ENCODE measurements at places on chromosomes 12 and 14.

GRCh38 chr12:42031847-42032564, 112.7 kb downstream of the GXYLT1 start:
- DNase-seq, result no peak

DNA sequence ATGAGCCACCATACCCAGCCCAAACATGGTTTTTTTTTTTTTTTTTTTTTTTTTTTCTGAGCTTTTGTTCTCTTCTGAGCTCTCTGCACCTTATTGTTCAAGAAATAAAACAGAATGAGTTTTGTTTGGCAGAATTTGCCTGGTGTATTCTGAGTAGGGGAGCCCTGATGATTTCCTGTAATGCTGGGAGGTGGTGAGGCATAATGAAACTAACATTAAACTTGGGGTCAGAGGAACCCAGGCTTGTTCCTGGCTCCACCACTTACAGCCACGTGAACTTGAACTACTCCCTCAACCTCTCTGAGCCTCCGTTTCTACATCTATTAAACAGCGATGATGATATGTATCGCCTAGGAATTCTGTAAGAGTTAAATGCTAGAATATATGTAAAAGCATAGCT, 276.3 kb upstream of the CRY1 start:
- DNase-seq, result no peak

DNA sequence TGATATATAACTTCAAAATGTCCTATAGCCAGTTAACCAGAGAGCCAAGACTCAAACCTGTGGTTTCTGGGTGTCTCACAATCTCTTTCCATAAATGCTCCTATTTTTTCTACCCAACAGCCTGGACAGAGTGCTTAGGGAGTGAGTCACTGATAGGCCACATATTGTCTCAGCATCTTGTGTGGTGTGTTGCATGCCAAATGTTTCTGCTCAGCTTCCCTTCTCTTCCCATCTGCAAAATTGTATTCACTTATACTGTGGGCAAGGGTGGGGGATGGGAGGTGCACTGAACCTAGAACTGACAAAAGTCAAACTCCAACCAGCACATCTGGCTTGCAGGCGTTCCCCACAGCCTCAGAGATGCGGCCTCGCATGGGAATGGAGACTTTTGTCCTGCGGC, 123.3 kb downstream of the KCNA5 start:
- no peak for DNase-seq

GRCh38 chr14:69716478-69717187, 50.3 kb upstream of the SRSF5 start:
- peak; percentile 66 for DNase-seq

- DNase-seq, result no peak
Observed at GRCh38 chr12:63849106-63849620, 4.7 kb downstream of the SRGAP1 start.

DNA sequence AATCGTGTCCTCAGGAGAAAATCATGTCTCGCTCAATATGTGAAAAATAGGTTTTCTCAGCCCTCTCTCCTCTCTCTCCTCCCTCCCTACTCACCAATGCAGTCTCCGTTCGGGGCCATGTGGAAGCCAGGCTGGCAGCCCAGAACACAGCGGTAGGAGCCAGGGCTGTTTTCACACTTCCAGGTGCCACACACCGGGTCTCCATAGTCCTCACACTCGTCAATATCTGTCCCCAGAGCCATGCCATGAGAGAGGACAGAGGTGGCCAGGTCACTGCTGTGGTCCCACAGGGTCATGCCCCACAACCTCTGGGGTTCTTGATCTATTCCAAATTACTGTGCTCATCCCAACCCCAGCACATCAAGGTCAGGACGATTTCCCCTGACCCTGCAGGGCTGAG, 13.5 kb downstream of the ISCA2 start:
- no peak for DNase-seq

- DNase-seq, result peak; percentile 40
Observed at GRCh38 chr12:49777800-49778748, 36.7 kb downstream of the TMBIM6 start.

DNA sequence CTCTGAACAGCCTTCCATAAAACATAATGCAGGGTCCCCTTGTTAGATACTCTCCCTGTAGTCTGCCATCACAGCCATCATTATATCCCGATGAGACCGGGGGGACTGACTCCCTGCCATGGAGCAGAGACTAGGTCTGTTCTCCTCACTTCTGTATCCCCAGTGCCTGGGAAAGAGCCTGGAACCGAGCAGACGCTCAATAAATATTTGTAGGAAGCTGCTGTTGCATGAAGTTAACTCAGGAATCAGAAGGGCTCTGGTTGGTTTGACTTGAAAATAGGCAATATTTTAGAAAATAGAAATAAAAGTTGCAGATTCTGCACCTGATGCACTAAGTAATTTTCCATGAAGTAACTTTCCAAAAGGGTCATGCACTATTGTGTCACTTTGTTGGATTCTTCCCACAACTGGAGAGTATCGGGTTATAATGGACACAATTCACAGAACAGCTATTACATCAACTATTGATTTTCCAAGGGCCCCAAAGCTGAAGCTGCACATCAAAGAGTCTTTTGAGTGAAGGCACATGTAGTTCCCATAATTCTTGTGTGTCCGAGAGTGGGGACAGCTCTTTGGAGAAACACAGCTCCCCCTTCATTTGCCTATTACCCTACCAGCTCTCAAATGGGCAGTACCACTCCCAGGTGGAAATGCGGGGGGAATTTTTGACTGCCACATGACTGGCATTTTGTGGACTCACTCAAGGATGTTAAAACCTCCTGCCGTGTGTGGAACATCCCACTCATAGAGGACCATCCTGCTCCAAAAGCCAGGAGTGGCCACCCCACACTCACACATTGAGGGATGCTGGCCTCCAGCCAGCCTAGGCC, 18.8 kb downstream of the CLMN start:
- no peak for DNase-seq

Data from HL-60 (cell line).